ENCODE measurements at places on chromosomes 12 and 14.

DNA sequence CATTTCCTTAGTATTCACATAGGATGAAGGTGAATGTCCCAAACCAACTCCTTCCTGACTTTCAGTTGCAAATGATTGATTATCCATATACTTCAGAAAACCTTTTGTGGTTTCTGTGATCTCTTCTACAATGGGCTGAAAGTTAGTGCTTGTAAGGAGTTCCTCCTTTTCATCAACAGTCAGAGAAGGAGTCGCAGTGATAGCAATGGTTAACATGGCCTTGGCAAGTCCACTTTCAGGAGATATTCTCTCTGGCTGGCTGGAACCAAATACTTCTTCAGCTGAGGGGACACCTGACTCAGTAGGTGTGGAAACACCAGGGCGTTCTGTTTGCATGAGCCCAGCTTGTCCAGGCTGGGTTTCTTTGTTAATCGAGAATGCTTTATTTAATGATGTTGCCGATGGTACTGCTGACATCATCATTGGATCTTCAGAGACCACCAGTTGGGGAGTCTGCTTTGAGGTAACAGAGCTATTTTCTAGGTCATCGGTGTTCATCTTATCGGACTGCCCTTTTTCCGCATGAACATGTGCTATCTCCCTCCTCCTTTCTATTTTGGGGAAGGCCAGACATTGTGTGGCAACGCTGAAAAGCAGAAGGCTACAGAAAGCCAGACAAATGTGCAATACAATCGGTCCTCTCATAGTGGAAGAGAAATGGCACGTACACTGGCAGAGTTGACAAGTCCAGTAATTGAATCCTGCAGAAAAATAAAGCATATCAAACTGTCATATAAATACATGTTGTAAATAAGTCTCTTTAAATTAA lies 13.1 kb downstream of the ARMH4 start:
- DNase-seq: no peak

GRCh38 chr12:81015510-81015909 lies 62.4 kb upstream of the ACSS3 start:
- no peak for DNase-seq

- no peak for DNase-seq
Observed at GRCh38 chr14:62098357-62098756, 336.1 kb downstream of the SNAPC1 start.

GRCh38 chr12:123397400-123397799 lies 13.5 kb downstream of the KMT5A start:
- DNase-seq: no peak

- no peak for DNase-seq
Observed at GRCh38 chr12:94589591-94590001, 60.8 kb downstream of the TMCC3 start.

- no peak for DNase-seq
Observed at GRCh38 chr12:66901138-66901932, 222.5 kb upstream of the GRIP1 start.
